ENCODE measurements at places on chromosomes 7 and 10.

DNA sequence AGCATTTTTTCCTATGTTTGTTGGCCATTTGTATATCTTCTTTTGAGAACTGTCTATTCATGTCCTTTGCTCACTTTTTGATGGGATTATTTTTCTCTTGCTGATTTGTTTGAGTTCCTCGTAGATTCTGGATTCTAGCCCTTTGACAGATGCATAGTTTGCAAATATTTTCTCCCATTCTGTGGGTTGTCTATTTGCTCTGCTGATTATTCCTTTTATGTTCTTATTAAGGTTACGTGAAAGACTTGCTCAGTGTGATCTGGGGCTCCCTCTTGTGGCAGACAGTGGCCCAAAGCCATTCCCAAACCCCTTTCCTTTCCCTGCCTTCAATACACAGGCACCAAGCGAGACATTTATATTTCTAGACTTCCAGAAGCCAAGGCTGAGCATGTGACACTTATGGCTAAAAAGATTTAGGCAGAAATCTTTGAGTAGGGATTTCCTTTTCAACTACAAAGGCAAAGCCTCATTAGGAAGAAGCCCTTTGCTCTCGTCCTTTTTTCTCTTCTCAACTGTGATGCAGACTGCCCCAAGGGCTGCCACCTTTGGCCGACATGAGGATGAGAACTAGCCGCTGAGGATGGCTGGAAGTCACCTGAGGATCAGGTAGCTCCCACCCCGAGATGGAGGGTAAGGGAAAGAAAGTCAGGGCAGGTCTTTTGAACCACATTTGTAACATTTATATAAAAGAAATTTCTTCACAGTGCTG is 23.6 kb downstream of the ST8SIA6 start:
- DNase-seq: peak; percentile 79

DNA sequence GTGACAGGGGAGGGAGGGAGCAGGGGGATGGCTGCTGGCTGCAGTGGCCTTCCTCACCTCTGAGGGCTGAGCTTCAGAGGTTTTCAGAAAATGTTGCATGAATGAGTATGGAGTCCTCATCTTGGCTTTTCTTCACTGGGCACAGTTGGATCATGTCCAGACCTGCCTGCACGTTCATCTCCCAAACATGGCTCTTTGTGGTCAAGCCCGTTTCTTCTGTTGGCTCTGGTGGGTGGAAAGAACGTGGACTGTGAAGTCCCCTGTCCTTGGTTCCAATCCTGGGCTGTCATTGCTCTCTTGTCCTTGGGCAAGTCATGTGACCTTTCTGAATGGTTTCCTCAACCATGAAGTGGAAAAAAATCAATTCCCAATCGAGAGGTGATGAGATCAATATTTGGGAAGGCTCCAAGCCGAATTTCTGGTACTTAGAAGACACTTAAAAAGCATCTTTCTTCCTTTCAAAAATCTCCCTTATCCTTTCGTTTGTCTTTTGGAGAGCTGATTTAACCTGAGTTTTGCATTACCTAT is 34.5 kb downstream of the TSPAN14 start:
- DNase-seq: no peak

GRCh38 chr10:132065491-132066105 is at the start of gene JAKMIP3:
Gene JAKMIP3 (plus strand): TSS chr10:132065946. CDS start chr10:132104809, 38,863 bp downstream.
- DNase-seq: peak; percentile 87

GRCh38 chr10:14126697-14127440 is 203.9 kb downstream of the FRMD4A start:
- DNase-seq: peak; percentile 48

DNA sequence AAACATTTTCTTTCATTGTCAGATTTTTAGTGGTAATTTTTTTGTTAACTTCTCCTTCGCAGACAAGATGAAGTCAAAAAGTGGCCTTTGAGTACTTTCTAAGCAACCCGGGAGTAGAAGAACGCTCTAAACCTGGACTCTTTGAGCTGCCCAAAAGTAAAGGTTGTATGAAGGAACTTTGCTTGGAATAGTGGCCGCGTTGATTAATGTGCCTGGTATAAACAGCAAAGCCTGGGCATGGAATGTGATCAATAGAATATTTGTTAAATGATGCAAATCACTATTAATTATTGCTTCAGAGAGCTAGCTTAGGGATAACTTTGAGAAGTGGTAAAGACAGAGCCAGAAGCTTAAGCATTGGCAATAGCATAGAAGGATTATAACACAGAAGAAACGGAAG is 475.1 kb upstream of the ANKRD30A start:
- DNase-seq: no peak

DNA sequence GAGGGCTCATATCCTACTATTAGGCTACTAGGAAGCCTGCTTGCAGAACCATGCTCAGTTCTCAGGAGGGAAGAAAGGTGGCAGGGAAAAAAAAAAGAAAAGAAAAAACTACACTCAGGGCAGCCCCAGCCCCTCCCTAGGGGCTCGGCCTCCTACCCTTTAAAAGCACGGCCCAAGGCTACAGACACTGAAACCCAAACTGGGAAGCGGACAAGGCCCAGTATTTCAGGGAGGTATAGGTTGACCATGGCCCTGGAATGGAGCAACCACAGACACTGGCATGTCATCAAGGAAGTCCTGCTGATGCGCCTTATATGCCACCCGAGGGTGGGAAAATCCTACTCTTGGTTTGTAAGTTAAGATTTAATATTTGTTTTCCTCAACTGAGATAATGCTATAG is 50.8 kb downstream of the DLG5 start:
- DNase-seq: no peak

- DNase-seq: peak; percentile 93
Observed at GRCh38 chr10:10804998-10805740, 212.5 kb upstream of the CELF2 start.

- DNase-seq: no peak
Observed at GRCh38 chr10:120732067-120732466, 119.1 kb upstream of the WDR11 start.

- DNase-seq: no peak
Observed at GRCh38 chr10:118729641-118730258, 25.0 kb downstream of the CACUL1 start.

DNA sequence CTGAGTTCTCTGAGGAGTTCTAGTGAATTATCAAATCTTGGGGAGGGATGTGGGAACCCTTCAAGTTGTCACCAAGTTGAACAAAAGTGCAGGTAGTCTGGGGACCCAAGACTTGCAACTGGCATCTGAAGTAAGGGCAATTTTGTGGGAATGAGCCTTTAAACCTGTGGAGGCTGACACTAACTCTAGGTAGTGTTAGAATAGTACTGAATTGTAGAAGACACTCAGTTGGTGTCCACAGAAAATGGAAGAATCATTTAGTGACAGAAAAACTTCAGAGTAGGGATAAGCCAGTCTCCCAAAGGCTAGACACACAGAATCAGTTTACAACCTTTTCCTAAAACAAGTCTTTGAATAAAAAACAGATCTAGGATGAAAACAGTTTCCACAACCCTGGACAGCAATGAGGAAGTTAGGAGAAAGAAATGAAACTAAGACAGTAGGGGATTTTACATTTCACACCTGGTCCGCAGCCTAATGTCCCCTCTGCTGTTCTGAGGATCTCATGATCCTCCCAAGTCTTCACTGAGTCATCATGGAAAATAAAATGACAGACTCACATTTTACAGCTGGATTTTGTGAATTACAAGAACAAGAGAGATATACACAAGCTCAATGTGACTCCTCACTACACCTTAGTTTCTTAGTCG is 23.0 kb upstream of the ING3 start:
- DNase-seq: no peak

DNA sequence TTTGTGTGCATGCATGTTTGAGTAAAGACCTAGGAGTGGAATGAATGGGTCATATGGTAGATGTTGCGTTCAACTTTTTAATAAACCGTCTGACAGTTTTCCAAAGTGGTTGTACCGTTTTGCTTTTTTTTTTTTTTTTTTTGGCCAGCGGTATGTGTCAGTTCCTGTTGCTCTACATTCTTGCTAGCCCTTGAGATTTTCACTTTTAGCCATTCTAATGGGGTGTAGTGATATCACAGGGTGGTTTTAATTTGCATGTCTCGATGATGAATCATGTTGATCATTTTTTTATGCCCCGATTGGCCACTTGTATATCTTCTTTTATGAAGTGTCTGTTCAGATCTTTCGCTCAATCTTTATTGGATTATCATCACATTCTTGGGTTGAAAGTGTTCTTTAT is 320.7 kb downstream of the CAMK1D start:
- DNase-seq: no peak

DNA sequence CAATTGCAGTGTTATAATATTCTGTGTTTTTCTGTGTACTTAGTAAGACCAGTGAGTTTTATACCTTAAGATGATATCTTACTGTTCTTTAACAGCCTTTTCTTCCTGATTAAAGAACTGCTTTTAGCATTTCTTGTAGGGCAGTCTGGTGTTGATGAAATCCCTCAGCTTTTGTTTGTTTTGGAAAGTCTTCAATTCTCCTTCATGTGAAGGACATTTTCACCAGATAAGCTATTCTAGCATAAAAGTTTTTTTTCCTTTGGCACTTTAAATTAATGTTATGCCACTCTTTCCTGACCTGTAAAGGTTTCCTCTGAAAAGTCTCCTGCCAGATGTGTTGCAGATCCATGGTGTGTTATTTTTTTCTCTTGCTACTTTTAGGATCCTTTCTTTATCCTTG is 1059.8 kb downstream of the LRMDA start:
- DNase-seq: no peak

DNA sequence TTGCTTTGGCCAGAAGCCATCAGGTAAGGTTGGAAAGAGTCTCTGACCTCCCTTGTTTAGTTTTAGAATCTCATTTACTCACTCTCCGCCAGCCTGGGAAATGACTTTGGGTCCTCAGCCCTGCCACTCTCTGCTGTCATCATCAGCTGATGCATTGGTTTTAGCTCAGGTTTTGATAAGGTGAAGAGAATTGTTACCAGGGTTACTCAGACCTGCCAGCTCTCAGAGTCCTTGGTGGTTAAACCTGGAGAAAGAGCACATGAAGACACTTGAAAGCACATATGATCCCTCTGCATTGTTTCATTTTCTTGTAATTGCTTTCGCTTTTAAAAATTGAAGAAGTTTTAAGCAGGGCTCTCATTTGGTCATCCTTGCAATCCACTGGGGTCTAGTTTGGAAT is 4.0 kb upstream of the CROT start:
- no peak for DNase-seq

DNA sequence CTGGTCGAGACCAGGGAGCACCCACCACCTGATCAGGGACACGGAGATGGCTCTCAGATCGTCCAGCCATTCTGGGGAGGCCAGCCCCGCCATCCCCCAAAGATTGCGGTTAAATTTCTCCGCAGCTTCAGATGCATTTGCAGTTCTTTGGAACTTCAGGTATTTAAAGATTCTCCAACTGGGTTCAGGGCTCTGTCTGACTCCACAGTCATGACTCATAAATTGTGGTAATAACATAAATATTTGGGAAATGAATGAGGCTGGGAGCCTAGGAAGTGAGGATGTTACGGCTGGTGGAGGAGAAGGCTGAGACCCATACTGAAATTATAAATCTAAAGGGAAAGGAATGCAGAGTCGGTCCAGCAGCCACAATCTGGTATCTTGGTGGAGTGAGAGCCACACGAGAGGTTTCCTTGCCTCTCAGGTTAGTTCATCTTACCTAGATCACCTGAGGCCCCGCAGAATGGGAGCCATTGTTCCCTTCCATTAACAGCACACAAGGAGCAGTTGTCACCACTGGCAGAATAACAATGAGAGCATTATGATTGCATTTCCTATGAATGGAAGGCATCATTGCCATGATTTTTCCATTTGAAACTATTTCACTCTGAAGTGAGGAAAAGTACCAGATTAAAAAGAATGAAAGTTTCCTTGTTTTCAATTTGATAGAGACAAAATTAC is 26.7 kb upstream of the DNAJB6 start:
- DNase-seq: peak; percentile 93
